ENCODE measurements at places on chromosomes 3 and 15. TPM values are rescaled to one million over a fixed set of nuclear protein-coding genes. Genes with fewer than 3 reads are reported as not detected.

The ZBTB47 gene
- total RNA-seq: 22.9 TPM

The CCR8 gene
- not detected for total RNA-seq

The MED12L gene
- total RNA-seq: 0.65 TPM

The LRRN1 gene
- not detected for total RNA-seq

The XXYLT1 gene
- total RNA-seq: 59.7 TPM

All from vein endothelial cell (primary cell).